AG10803 (cell line): ENCODE measurements at places on chromosomes 5 and 9.
A peak's percentile ranks its signal among the peaks of the same experiment; 100 is the strongest.

DNA sequence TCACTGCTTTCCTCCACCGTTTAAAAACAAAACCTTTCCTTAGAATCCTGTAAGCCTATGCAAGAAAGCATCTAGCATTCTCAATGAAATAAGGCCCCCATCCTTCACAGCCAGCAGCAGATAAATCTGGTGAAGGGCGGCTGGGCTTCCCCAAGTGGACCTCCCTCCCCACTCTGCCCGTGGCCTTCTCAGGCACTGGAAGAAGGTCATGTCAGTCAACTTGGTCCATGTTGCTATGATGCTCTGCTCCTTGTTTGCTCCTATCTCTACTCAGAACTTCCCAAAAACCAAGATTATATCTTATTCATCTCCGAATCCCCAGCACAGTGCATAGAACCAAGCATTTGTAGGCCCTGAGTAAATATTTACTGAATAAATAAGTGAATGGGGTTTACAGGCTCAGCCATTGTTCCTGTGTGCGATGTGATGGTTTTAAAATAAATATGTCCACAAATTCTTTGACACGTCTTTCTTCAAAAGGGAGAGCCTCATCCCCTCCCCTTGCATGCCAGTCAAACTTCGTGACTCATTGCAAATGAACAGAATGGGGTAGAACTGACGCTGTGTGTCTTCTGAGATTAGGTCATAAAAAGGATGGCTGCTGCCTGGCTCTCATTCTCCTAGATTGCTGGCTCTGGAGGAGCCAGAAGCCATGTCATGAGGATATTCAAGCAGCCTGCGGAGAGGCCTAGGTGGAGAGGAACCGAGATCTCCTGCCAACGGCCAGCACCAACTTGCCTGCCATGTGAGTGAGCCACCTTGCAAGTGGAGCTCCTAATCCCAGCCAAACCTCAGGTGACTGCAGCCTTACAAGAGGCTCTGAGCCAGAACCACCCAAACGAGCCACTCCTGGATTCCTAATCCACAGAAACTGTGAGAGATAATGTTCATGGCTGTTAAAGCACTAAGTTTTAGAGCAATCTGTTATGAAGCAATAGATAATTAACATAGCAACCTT, 70.5 kb downstream of the MED27 start:
- no peak for DNase-seq

DNA sequence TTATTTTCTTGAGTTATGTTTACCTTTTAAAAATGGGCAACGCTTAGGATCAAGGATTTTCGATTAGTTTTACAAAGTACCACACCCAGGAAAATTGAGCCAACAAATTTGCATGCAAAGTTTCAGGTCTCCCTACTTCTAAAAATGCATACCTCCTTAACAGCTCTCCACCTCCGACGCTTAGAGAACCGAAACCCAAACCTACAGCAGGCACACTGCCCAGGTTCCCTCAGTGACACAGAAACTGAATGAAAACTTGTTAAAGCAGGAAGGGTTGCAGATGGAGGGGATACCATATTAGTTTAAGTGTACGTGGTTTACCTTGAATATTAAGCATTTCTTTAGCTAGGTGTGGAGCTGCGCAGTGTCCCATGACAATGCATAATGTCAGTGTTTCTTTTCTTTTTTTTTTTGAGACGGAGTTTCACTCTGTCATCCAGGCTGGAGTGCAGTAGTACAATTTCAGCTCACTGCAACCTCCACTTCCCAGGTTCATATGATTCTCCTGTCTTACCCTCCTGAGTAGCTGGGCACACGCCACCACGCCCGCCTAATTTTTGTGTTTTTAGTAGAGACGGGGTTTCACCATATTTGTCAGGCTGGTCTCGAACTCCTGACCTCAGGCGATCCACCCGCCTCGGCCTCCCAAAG, 1.6 kb upstream of the SUB1 start:
- DNase-seq = no peak

- DNase-seq = no peak
These were observed 217.5 kb upstream of the RIOK2 start for GRCh38 chr5:97400537-97400936.

DNA sequence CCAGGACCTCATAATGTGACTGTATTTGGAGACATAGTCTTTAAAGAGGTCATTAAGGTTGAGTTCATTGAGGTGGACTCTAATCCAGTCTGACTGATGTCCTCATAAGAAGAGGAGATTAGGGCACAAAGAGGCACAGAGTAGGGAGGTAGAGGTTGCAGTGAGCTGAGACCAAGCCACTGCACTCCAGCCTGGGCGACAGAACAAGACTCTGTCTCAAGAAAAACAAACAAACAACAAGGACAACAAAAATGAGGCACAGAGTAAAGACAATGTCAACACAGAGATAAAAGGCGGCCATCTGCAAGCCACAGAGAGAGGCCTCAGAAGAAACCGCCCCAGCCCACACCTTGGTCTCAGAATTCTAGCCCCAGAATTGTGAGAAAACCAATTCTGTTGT, 17.0 kb upstream of the TDRD7 start:
- DNase-seq = no peak

DNA sequence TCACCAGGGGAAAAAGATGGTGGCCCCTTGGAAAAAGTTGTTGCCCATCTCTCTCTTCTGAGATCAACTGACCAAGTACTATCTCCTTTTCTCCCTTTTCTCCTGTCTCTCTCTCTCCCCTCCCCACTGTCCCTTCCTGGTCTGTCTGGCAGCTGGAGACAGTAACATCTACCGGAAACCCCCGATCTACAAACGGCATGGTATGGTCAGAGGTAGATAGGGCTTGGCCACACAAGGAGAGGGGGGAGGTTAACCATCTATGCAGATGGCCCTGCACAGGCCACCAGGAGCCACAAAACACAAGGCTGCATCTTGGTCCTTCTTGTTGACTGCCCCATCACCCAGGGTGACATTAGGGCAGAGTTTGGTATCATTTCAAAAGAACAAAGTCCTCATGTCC, 29.3 kb upstream of the AFAP1L1 start:
- no peak for DNase-seq

DNA sequence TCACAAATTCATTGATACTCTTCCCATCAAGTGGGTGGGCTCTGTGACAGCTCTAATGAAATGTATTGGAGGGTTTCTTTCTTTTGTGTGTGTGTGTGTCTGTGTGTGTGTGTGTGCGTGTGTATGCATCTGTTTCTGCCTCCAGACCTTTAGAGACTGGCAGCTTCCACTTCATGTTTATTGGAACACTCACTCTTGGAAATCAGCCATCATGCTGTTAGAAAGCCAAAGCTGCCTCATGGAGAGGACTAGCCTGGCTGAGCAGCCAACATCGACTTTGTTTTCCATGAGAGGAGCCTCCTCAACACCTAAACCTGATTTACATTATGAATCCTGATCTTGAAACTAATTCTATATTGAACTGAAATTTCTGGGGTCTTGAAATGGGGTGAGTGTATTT, 128.5 kb upstream of the FAM174A start:
- DNase-seq = no peak

GRCh38 chr5:581266-581665, 30.9 kb upstream of the CEP72 start:
- no peak for DNase-seq

- DNase-seq = peak; percentile 95
These were observed 121.3 kb downstream of the LHFPL2 start for GRCh38 chr5:78527054-78527859.

- peak; percentile 20 for DNase-seq
These were observed 2.1 kb downstream of the NR4A3 start for GRCh38 chr9:99823681-99824377.

GRCh38 chr9:129023036-129023907, 4.9 kb downstream of the SH3GLB2 start:
- DNase-seq = peak; percentile 87

DNA sequence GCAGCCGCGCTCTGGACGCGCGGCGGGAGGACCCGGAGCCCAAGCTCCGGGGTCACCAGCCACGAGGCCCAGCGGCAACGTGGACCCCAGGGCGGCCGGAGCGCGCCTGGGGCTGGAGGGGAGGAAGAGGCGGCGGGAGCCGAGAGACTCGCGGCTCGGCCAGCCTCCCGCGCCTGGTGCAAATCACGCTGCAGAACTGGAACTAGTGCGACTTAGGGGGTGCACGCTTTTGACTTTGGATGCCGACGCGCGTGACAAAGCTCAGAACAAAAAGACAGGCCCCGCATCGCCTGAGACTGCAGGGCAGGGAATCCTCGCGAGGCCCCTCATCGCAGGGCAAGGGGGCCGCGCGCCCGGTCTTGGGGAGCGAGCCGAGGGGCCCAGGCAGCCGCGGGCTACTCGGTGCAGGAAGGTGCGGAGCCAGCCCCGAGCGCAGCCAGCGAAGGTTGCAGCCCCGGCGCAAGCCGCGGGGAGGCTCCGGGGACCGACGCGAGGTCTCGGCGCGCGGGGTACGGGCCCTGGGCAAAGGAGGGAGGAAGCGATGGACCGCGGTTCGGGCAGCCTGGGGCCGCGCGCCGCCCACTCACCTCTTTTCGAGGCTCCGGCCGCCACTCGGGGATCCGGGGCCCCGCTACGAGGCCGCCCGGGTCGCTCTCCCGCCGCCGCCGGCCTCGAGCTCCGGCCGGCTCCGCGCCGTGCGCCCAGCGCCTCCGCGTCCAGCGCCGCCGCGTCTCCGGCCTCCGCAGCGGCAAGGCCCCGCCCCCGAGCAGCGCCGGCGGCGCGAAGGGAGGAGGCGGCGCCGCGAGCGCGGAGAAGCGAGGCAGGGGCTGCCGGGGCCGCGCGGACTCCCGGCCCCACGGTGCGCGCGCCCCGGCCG, at the start of gene GOLM1:
GOLM1 (minus strand) TSS at position 735 of the 877 bp plus-strand sequence. CDS start 20,238 bp downstream, outside the sequence.
- peak; percentile 62 for DNase-seq
